ENCODE measurements at places on chromosomes 4 and X.
A peak's percentile ranks its signal among the peaks of the same experiment; 100 is the strongest.

GRCh38 chr4:155597933-155598451 lies 68.7 kb upstream of the GUCY1A1 start:
- no peak for DNase-seq

DNA sequence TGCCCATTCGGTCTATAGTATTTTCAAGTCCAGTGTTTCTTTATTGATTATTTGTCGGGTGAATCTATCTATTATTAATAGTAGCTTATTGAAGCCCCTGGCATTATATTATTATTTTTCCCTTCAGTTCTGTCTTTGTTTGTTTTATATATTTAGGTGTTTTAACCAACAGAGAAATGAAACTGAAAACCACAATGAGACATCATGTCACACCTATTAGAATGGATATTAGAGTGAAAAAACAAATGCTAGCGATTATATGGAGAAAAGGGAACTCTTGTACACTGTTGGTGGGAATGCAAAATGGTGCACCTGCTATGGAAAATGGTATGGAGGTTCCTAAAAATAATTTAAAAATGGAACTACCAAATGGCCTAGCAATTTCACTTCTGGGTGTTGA lies 272.5 kb downstream of the ADAM29 start:
- no peak for DNase-seq

GRCh38 chrX:33840176-33840575 lies 291.9 kb downstream of the FAM47A start:
- DNase-seq, result no peak

DNA sequence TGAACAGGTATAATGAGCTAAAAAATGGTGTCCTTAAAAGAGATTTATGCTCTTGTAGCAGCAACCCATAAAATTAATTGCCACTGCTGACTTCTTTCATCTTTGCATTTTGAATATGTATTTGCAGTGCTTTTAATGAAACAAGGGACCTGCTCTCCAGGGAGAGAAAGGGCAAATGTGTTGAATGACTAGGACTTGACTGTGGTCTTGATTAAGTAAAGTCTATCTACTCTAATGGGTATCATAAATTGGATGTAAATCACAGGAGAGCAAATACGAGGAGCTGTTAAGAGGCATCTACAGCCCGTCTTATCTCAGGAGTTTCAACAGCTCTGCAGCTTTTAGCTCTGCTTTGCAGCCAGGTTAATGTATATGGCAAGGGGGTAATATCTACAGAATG lies 216.4 kb downstream of the PALLD start:
- no peak for DNase-seq

- no peak for DNase-seq
Measured at GRCh38 chr4:166400270-166400894, 527.3 kb downstream of the TLL1 start.

GRCh38 chr4:20816287-20816686 lies 116.0 kb downstream of the PACRGL start:
- no peak for DNase-seq

DNA sequence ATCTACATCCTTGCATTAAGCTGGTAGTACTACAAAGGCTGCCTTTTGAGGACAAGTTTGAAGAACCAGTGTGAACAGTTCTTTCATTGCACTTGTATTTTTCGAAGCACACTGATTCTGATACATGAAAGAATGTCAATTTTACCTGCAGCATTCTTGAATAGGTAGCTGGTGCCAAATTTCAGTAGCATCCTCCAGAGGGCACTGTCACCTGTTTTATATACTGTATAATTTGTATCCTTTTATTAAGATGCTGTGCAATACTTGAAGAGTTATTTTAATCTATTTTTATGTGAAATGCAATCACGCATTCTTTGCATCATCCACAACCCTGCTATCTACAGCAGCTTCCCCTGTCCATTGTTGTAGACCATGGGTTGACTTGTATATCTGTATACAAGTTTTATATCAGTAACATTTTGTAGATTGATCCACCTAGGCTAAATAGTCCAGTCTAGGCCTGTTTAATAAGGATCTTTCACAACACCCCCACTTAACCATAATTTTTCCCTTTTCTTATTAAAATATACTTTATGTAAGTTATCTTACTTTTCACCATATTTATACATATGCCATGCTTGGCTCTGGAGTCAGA lies 325.7 kb downstream of the PCDH7 start:
- peak; percentile 32 for DNase-seq

GRCh38 chr4:28926156-28926555 lies 1794.0 kb upstream of the PCDH7 start:
- DNase-seq, result no peak

DNA sequence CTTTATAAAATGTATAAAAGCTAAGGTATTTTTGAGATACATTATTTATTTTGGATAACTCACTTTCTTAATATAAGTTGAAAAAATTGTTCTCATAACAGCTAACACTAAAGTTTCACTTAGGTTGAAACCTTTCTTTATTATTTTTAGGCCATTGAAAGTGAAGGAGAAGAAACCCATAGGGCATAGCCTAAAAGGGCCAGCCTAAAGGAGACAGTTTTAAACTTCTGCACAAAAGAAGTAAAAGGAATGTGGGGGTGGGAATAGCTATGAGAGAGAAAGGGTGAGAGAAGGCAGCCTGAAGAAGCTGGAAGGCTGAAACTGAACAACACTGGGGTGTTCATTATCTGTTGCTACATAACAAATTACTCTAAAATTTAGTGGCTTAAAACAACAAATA lies 57.6 kb upstream of the RAPGEF2 start:
- DNase-seq, result no peak
